ENCODE measurements at places on chromosomes 11 and 22.
A peak's percentile ranks its signal among the peaks of the same experiment; 100 is the strongest.

- DNase-seq, result no peak
These were observed 42.9 kb downstream of the DCDC1 start for GRCh38 chr11:31326470-31327148.

DNA sequence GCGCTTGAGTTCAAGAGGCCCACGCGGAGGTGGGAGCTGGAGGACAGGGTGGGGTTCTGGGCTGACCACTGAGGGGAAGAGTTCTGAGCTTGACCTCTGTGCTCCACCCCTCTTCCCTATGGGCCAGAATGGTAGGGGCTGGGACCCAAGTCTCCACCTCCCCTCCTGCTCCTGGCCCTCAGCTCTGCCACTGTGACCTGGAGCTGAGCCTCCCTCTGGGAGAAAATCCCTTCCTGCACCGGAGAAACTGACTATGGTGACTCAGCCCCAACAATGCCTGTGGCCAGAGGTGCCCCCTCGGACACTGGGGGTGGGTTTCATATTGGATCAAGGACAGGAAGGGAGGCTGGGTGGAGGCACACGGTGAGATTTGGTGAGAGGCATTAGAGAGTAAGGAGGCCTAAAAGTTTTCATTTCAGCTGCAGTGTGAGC lies 23.0 kb downstream of the RELT start:
- no peak for DNase-seq

DNA sequence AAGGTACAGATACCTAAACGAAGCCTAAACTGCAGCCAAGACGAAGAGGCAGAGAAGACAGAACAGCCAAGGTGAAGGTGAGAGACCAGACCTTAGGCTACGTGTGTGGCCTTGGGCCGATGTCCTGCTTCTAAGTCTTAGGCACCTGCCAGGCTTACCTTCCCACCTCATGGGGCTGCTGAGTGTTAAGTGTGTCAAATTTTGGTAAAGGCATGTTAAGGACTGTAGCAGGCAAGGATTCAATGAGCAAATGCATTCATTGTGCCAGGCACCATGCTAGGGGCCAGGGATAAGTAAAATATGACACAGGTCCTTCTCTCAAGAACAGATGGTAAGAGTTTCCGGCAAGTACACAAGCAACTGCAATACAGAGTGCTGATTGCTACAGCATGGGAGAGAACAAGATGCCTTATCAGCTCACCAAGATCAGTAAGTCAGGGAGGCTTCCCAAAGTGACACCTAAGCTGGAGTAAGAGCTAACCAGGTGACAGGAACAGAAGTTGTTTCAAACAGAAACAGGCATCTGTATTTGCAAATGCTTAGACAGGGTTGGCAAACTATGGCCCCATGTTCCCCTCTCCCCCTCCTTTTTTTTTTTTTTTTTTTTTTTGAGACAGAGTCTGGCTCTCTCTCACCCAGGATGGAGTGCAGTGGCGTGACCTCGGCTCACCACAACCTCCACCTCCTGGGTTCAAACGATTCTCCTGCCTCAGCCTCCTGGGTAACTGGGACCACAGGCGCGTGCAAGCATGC lies 46.7 kb downstream of the CLTCL1 start:
- DNase-seq, result no peak

- DNase-seq, result no peak
These were observed 102.9 kb upstream of the PLET1 start for GRCh38 chr11:112363527-112363926.

GRCh38 chr11:47399860-47400767 lies 8.3 kb upstream of the SLC39A13 start:
- no peak for DNase-seq

DNA sequence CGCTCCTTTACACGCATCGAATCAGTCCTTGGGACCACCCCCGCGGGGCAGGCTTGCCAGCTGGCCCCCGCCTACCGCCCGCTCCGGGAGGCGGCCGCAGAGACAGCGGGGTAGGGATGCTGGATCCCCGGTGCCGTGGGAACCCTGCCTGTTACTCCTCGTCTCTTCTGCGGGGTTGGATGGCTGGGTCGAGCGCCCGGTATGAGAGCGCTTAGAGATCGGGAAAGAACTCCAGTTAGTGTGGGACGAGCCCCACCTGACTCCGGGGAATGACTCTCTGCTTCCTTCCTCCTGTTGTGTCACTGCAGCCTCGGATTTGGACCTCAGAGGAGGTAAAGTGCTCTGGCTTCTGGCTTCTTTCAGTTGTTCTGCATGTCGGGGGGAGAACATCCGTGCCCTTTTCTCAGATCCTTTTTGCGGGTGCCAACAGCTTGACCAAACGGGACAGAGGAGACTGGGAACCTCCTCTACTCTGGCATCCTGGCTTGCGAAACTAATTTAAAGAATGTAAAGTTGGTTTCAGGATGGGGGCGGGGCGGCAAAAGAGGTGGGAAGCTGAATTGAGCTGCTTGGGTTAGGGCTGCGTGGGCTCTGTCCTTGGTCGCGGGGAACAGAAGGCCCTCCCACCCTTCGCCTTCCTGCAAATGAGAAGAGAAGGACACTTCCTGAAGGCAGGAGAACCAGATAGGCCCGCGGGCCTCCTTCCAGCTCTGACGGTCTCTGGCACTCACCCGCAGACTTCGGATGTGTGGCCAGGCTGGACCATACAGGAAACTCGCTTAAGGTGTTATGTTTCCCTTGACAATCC lies 938 bp downstream of the LAYN start:
- DNase-seq, result peak; percentile 30

GRCh38 chr11:6646071-6646470 lies 9.5 kb downstream of the DCHS1 start:
- no peak for DNase-seq

DNA sequence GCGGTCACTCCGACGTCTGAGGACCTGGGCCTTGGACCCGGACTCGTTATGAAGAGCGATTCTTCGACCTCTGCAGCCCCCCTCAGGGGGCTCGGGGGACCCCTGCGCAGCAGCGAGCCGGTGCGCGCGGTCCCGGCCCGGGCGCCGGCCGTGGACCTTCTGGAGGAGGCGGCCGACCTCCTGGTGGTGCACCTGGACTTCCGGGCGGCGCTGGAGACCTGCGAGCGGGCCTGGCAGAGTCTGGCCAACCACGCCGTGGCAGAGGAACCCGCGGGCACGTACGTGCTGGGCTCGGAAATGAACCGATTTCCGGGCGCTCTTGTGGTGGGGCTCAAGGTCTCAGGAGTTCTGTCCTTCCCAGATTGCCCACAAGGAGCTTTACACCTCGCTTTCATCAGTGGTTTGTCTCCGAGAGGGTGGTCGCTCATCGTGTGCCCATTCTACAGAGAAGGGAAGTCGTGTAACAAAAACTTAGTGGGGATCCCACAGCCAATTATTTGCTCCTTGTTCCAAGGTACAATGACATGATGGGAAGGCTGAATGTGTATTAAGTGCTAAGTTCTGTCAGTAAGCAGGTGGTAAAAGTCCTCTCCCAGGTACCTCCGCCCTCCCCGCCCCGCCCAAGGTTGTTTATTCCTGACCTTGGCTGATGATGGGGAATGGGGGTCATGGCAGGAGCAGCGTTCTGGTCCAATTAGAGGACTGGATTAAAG lies 695 bp downstream of the PEX26 start:
- DNase-seq, result peak; percentile 62

- no peak for DNase-seq
These were observed 8.5 kb downstream of the RAB6A start for GRCh38 chr11:73752216-73752867.

DNA sequence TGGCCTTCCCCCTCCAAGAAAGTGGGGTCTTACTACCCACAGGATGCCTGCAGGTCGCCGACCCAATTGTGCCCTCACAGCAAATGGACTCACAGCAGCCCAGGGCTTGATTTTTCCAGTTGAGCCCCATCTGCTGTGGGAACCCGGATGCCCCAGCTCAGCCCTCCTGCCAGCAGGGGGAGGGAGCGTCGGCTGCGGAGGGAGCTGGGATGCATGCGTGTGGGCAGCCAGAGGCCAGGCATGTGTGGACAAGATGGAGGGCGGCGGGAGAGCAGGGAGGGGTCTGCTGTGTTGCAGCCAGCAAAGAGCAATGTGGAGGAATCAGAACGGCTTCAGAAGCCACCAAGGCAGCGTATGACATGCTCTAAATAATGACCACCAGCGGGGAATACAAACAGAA lies 41.0 kb upstream of the EIF3D start:
- peak; percentile 78 for DNase-seq

DNA sequence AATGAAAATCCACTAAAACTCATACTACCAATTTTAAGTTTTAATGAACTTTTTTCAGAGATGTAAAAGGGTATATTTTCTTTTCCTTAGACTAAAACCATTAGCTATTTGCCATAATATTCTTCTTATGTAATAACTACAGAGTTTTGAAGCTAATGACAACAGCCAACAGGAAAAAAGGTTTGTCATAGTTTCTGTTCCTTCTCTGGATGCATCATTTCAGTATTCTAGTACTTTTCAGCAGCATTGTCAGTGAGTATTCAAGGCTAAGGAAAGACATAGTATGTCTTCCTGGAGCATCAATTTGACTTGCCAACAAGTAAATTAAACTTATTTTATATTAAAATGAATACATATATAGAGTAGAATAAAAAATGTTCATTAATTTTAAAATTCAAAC lies 166.0 kb downstream of the METTL15 start:
- no peak for DNase-seq

GRCh38 chr11:47355283-47356128 lies 3.0 kb upstream of the MYBPC3 start:
- DNase-seq, result peak; percentile 88

DNA sequence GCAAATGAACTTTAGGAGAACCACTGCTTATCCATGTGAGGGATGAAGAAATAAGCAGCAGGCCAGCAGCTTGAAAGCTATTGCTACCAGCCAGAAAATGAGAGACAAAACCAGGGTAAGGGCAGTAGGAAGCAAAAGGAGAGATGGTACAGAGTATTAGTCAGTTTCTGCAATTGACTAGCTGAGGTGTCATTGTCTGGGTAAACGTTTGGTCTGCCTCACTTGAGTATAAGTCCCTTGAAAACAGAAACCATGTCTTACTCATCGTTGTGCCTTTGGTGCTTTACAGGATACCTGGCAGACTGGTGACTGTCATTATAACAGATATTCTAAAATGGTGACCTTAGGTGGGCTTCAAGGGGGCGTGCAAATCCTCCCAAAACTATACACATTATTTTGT lies 63.9 kb upstream of the USP47 start:
- no peak for DNase-seq

- no peak for DNase-seq
These were observed 95.5 kb downstream of the SIK3 start for GRCh38 chr11:117002639-117003299.

GRCh38 chr11:69080257-69080995 lies 31.7 kb downstream of the TPCN2 start:
- no peak for DNase-seq

- no peak for DNase-seq
These were observed 277.4 kb downstream of the FAM76B start for GRCh38 chr11:95512177-95512576.

DNA sequence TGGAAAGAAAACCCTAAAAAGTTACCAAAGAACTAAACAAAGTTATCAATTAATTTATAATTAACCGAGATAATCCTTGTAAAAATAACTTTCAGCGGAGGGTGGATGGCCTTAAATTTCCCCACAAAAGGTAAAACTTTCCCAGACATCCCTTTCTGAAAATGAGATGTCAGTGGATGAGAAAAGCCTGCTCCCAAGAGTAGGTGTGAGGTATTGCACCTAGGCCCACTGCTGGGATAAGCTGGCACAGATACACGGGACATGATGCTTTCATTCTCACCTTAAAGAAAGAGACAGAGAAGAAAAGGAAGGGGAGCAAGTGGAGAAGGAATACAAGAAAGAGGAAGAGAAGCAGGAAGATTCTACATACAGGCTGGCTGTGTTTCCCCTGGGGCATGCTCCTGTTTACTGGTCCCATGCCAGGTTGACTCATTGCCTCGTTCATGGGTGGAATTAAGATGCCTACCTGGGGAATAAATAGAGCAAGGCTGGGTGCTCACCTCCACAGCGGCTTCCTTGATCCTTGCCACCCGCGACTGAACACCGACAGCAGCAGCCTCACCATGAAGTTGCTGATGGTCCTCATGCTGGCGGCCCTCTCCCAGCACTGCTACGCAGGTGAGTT lies at the start of gene SCGB2A2:
TSS of gene SCGB2A2 (plus strand) at position 505 of the 625 bp plus-strand sequence. CDS start at position 564, 59 bp downstream.
- peak; percentile 40 for DNase-seq

DNA sequence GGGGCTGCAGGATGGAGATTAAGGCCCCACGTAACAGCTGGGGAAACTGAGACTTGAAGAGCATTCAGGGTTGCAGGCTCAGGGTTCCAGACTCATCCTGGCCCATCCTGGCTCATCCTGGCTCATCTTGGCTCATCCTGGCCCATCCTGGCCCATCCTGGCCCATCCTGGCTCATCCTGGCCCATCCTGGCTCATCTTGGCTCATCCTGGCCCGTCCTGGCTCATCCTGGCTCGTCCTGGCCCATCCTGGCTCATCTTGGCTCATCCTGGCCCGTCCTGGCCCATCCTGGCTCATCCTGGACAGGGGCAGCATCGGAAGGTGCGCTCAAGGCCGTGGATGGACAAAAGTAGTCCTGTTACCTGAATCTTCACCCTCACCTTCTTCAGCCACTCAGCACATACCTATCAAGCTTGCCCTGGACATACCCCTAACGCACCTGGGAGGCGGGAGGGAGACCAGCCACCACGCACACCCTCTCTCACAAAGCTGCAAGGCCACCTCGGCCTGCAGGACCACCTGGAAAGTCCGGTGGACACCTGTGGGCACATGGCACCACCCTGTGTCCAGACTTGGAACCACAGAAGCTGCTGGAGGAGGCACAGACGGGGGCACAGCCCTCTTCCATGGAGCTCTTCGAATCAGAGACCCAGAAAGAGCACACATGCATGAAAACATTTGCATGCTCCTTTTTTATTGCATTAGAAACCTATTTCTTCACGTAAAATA lies 20.3 kb upstream of the NLRP6 start:
- DNase-seq, result no peak

- no peak for DNase-seq
These were observed 4.0 kb downstream of the SYN3 start for GRCh38 chr22:33054001-33054675.

GRCh38 chr22:44667276-44667675 lies 34.7 kb upstream of the PRR5 start:
- no peak for DNase-seq

DNA sequence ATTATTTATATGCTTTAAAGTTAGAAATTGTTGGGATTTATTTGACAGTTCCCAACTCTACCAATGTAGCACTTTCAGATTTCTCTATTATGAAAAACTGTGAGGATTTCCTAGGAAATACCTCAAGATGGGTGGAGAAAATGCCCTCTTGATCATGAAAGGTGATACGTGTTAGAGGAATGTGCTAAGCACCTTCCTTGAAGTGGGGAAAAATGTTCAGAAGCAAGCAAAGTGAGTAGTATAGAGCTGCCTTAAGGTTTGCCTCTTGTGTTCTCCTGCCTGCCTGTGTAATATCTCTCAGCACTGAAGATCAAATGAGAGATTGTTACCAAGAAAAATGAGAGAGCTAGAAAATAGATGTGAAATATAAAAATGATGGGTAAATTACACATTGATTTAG lies 58.2 kb downstream of the YAP1 start:
- DNase-seq, result no peak

All from D341Med (cell line).